ENCODE measurements at places on chromosomes 4 and X.

DNA sequence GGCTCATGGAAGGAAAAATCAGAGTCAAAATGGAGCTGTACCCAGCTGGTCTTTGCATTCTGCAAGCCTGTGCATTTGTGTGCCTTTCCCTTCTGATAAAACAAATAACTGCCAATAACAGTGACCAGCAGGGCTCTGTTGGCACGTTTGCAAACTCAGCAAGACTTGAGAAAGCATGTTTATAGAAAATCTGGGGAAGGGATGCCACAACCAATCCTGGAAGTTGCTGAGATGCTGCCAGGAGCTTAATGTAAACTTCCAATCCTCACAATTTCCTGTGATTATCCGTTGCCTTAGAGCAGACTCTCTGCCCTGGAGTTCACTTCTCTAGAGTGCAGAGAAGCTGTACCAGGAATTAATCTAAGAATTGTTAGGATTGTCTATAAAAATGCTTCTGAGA, 6.9 kb upstream of the ANXA3 start:
- DNase-seq = no peak

GRCh38 chr4:48766131-48766792, 13.8 kb downstream of the FRYL start:
- no peak for DNase-seq

GRCh38 chrX:39813631-39814277, 284.0 kb downstream of the BCOR start:
- no peak for DNase-seq

- DNase-seq = no peak
Measured at GRCh38 chr4:180870623-180871022, 1372.6 kb upstream of the TENM3 start.

- DNase-seq = no peak
Measured at GRCh38 chr4:129645461-129645860, 549.5 kb downstream of the C4orf33 start.

Measured in memory B cell (primary cell).